ENCODE measurements at places on chromosomes 1 and 21.

DNA sequence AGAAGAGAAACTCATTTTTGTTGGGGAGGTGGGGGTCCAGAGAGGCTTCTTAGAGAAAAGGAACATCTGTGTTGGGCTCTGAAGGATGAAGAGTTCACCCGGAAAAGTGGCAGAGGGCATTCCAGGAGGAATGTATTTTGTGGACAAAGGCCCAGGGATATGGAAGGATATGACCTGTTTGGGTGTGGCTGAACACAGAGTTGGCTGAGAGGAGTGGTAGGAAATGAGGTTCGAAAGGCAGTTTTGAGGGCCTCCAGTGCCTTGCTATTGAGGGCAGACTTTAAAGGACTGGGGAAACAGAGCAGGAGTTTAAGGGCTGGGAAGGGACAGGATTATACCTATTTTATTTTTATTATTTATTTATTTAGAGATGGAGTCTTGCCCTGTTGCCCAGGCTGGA lies 27.3 kb upstream of the WASF2 start:
- no peak for DNase-seq

DNA sequence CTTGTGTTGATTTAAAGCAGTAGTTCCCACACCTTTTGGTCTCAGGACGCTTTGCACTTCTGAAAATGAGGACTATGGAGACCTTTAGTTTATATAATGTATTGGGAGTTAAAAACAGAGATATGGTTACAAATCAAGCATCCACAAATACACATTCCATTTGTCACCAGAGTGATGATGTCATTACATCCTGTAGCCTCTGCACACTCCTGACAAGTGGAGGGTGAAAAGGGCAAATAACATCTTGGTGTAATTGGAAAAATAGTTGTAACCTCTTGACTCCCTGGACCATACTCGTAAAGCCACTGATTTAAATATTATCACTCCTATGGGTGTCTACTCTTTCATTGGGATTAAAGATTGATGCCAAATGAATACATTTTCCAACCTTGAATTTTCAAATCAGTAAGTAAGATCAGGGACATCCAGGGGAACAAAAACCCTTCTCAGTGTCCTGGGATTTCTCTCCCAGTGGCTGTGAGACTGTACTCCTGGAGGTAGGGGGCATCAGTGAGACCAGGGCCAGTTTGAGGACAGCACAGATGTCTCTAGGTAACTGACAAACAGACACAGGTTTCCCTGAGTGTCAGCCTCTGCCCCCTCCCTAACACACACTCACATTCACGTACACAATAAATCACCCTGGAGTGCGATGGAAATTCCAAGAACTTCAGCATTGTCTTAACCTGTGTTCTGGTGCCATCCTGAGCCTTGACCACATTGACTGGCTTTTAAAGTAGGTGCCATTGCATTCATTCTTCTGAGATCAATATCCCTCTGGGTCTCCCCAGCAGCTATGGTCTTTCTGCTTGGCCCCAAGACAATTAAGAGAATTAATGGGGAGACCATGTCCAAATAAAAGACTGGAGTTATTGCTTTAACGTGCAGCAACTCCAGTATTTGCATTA lies 63.0 kb downstream of the NR5A2 start:
- no peak for DNase-seq

- DNase-seq: no peak
Measured at GRCh38 chr21:37421306-37421705, 54.7 kb downstream of the DYRK1A start.

- DNase-seq: no peak
Measured at GRCh38 chr1:151827853-151828252, 3.7 kb downstream of the RORC start.

- no peak for DNase-seq
Measured at GRCh38 chr1:232726048-232726779, 79.0 kb upstream of the MAP10 start.

GRCh38 chr21:24369746-24370145 lies 1237.5 kb downstream of the MRPL39 start:
- no peak for DNase-seq

GRCh38 chr21:41365377-41366107 lies 3.7 kb downstream of the MX2 start:
- DNase-seq: no peak

DNA sequence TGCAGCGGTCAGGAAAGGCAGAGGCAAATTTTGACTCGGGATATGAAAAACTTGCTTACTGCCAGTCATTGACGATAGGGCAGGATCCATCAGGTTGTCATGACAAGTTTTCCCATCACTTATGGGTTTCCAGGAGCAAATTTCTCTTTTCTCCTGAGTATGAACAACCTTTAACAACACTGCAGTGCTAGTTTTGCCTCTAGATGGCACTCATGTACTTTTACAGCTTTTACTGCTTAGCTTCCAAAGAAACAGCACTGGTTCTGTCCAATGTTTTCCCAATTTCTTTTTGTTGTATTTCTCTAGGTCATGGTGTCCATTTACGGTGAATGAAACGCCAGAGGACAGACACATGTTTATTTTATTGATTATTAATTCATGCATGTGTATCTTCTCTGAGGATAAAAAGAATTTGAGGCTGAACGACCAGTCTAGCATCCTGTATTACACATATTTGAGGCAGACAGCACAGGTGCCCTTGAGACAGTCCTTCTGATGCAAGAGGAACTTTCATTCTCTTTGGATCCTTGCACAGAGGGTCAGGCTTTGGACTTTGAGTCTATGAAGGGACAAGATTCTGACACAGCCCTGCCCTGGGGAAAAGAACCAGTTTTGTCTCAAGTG lies 112.3 kb upstream of the TRABD2B start:
- peak; percentile 68 for DNase-seq

GRCh38 chr1:53390261-53390660 lies 62.4 kb upstream of the LRP8 start:
- DNase-seq: no peak

GRCh38 chr1:179030683-179031082 lies 5.0 kb downstream of the FAM20B start:
- no peak for DNase-seq

GRCh38 chr1:97271916-97272788 lies 550.6 kb downstream of the PTBP2 start:
- no peak for DNase-seq

GRCh38 chr1:74673351-74674111 lies at the start of gene ERICH3:
Gene ERICH3 (minus strand): TSS chr1:74673792. CDS start chr1:74673519, 273 bp downstream.
- no peak for DNase-seq

DNA sequence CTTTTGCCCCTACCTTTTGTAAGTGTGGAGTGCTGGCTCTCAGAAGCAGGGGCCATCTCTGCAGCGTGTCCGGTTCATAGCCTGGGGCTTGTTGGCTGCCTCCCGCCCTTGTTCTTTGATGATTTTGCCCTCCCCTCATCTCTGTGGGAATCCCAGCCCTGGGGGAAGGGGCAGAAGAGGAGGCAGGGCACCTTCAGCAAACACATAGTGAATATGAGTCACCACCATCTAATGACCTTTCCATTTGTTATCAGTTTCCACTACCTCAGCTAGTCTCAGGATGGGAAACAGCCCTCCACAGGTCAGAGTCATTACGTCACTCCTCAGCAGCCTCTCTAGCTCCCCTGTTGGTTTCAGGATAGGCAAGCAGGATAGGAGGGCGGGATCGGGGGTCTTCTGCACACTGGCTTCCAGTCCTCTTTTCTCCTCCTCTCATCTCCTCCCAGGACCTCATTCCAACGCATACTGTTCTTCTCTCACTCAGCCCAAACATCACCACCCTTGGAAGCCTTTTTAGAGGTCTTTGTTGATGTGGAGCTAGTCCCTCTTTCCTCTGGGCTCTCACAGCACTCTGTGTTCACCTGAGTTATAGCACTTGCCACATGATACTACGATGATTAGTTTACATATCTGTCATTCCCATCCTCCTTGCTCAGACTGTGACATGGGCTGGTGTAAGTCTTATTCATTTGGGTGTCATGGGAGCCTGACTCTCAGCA lies 15.8 kb downstream of the GADD45A start:
- DNase-seq: no peak

- no peak for DNase-seq
Measured at GRCh38 chr1:26474818-26475217, 2.6 kb downstream of the HMGN2 start.

- no peak for DNase-seq
Measured at GRCh38 chr1:86596224-86596623, 49.3 kb downstream of the CLCA4 start.

GRCh38 chr1:156498432-156499193 lies 2.0 kb downstream of the MEF2D start:
- DNase-seq: no peak

DNA sequence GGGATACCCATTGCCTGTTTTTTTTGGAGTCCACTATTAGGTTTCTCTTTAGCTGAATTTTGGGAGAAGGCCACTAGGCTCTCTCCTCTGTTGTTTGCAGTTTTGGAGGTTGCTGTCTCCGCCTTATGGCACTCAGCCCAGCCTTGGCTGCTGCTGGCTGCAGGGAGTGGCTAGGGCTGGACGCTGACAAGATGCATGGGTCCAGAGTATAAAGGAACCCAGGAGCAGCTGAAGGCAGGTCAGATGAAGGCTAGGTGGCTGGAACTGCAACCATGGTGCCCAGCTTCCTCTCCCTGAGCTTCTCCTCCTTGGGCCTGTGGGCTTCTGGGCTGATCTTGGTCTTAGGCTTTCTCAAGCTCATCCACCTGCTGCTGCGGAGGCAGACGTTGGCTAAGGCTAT lies at the start of gene CYP4B1:
CYP4B1 (plus strand) TSS at position 237 of the 400 bp plus-strand sequence; CDS start at position 273, 36 bp downstream.
- DNase-seq: peak; percentile 44

DNA sequence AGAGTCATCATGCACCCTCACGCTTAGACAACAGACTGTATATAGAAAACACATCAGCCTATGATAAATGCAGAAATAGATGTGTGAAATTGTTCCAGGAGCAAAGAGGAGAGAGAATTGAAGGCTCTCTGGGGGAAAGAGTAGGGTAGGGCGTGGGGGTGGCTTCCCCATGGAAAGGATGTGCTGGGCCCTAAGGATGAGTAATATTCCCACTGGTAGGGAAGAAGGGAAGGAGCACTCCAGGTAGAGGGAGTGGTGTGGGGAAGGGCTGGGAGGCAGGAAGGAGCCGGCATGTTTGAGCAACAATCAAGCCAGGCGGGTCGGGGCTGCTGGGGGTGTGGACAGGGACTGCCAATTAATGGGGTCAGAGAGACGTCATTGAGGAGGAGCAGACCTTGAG lies 10.1 kb upstream of the DISP3 start:
- DNase-seq: no peak

DNA sequence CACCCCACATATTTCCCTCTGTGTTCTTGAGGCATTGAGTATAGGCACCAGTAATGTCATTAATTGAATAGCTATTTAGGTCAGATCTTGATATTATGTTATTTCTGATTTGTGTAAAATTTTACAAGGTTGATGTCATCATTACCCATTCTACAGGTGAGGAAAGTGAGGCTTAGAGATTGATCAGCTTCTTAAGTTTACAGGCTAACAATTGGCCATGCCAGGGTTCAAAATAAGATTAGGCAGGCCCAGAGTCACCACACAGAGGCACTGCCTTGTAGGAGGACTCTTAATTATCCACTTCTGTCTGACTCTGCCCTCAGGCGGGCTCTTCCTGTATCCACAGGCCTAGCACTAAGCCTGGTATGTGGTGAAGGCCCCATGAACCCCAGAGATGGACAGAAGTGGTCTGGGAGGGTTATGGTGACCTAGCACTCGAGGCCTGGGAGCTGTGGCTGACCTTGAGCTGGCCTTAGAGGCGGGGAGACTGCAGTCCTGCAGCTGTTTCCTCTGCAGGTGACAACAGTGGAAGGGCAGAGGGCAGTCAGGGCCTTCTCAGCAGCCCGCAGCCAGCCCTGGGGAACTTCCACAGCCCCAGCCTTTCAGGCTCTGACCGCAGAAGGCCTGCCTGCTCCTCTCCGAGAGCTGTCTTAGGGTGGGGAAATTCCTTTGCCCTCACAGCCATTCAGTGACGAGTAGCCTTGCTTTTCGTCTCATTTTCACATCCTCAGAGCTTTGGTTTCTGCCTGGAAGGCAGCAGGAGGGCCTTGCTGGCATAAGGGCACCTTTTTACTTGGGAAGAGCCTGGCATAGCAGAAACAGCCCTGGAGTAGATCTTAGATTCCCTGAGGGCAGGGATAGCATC lies 12.2 kb downstream of the ZDHHC18 start:
- DNase-seq: peak; percentile 43

- DNase-seq: no peak
Measured at GRCh38 chr1:9653491-9654050, 2.0 kb downstream of the PIK3CD start.

- DNase-seq: no peak
Measured at GRCh38 chr1:1614204-1614953, 921 bp upstream of the MIB2 start.

DNA sequence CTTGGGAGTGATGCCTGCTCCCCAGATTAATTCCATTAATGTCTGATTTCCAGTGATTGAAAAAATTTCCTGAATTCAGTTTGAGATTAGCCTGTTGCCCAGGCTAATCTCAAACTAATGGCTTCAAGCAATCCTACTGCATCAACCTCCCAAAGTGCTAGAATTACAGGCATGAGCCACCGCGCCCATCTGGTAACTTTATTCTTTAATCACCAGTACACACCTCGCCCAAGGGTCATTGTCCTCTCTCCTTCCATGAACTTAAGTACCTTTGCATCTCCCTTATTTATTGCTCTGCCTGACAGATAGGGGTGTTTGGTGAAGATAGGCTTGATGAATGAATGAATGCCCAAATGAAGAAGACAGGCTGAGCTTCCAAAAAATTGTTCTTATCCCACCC lies 366.5 kb downstream of the SIPA1L2 start:
- DNase-seq: no peak

GRCh38 chr21:43779660-43780059 lies 3.6 kb upstream of the CSTB start:
- DNase-seq: no peak

GRCh38 chr1:234605983-234606783 lies 3.8 kb downstream of the IRF2BP2 start:
- peak; percentile 84 for DNase-seq

GRCh38 chr1:2136386-2137235 lies 58.0 kb downstream of the FAAP20 start:
- DNase-seq: no peak

All from T47D (cell line).